Non-pigmented ciliary epithelial cell (primary cell): ENCODE measurements at places on chromosomes 3 and 15.

- DNase-seq, result no peak
Observed at GRCh38 chr3:188867691-188868265, 304.0 kb upstream of the TPRG1 start.

DNA sequence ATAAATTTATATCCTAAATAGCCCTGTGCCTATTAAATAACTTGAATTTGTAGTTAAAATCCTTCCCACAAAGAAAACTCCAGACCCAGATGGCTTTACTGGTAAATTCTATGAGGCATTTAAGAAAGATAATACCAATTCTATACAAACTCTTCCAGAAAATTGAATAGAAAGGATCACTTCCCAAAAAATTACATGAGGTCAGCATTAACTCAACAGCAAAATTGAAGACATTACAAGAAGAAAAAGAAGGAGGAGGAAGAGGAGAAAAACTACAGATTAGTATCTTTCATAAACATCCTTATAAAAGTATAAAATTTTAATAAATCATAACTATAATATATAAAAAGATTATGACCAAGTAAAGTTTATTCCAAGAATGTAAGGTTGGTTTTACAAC is 29.4 kb upstream of the SLC6A11 start:
- no peak for DNase-seq

DNA sequence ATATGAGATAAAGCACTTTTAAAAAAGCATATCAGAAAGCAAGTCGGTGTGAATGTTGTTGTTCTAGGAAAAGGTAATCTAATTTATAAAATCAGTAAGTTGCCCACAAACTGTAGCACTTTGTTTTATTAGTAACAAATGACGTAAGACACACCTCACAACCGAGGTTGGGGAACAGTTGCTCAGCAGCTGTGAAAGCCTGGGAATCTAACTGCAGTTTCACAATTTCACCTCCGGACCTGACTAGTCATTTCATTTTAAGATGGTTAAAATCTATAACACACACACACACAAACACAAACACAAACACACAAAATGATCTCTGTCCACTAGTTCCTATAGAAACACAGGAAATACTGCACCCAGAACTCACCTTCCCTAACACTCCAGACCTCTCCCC is 406.7 kb upstream of the NR2F2 start:
- DNase-seq, result no peak

DNA sequence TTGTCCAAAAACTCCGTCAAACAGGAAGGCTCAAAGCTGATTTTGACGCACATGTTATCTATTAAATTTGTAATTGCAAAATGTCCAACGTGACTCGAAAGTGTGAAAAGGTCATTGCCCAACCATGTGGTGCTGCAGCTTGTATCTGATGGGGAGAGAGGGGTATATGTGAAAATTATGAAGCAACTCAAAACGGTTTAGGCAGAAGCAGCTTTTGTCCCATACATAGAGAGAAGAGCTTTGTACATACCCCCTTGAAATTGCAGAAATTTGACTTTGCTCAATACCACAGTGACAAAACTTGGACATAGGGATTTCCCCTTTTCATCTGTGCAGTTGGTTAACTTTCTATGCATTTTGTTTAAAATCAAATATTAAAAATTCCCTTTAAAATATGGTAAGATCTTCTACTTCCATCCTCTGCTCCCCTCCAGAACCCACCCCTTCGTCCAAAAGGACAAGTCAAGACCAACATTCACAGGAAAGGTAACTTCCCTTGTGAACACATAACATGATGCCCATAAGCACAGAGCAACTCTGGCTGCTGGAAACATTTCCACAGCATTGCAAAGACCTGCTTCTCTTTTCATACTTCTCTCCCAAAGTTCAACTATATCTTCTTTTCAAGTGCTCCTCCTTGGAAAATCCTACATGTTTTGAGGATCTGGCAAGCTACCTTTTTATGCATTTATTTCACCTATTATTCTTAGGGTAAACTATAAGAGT is 253.7 kb upstream of the THBS1 start:
- DNase-seq, result no peak

DNA sequence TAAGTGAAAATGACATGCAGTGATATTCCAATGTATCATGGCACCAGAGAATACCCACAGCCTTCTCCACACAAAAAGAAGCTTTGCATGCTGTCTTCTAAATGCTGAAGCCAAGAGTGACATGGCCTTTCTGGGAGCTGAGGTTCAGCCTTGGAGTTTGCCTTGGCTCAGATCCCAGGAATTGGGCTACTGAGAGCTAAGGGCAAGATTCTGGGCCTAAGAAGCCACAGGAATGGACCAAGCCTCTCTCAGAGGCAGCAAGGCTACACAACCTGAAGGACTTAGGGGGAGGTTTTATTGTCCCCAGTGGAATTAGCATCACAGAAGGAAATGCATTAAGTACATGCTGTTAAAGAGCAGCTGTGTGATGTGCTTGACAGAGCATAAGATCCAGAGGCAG is 1078.5 kb downstream of the TUSC7 start:
- peak; percentile 47 for DNase-seq

DNA sequence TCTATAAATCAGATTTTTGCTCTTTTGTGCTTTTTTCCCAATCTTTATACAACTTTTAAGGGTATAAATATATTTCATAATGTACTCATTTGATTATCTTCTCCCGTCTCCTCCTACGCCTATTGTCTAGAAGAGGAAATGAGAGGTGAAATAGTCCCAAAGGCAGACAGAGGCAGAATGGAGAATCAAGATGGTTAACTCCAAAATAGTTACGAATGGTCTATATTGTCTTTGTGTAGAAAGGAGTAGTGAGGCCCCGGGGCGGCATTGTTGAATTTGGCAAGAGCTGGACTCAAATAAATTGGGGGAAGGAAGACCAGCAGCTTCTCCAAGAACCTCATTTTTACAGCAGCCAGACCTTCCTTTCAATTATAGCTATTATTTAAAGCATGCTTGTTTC is 23.9 kb downstream of the ITPR1 start:
- DNase-seq, result no peak
